ENCODE measurements at places on chromosomes 1 and 21.

DNA sequence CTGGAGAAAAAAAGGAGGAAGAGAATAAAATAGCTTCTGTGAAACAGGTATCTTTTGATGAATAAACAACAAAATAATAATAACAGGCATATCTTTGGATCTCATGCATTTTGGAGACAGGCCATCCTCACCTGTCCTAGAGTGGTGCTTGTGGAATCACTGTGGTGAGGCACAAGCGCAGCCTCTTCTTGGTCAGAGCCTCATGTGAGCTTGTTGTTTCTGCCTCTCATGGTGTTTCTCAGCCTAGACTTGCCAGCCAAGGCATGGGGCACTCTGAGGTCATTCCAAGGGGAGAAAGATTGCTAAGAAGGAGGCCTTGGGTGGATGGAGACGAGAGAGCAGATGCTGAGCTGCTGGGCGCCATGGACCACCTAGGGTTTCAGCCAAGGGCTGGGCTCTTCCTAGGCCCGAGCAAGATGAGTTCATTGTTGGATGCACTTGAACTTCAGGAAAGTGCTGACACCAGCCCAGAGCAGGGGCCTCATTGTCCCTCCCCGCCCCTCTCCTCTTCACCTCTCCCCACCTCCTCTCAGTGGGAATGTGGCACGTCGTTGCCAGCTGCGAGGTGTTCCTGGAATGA is 49.5 kb downstream of the ATP5PO start:
- DNase-seq, result no peak

DNA sequence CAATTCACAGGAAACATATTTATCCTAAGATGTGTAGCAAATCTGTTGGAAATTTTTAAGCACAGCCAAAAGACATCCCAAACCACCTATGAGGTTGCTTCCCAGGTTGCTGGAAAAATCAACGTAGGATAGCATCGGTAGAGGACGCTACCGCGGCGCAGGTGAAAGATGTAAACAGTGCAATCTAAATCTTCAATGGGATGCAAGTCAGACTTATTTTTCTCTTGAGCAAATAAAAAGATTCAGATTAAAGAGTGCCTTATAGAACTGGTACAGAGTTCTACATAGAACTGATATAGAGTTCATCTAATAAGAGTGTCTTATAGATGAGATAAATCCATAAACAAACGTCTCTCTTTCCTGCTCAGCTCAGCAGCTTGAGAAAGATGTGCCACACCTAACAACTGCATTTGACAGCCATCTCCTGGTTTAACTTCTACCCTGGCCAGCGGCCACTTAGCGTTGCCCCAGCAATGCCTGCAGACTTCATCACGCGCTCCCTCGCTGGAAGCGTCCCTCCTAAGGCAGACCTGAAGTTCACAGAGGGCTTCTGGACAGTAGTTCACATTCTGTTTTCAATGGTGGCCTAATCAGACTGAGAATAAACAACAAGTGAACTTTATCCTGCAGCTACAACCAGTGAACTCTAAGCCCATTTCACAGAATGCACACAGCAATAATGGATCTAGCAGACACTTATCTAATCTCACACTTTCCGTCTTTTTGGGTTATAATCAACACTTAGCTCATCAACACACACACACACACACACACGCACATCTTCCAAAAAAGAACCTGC is 164.5 kb downstream of the TOMM20 start:
- DNase-seq, result no peak

GRCh38 chr1:156433602-156434001 is 64.6 kb downstream of the RHBG start:
- no peak for DNase-seq

- DNase-seq, result no peak
Observed at GRCh38 chr1:245432228-245432875, 277.6 kb downstream of the KIF26B start.
